NCI-H510A (cell line): ENCODE measurements at places on chromosomes 5 and 9.

DNA sequence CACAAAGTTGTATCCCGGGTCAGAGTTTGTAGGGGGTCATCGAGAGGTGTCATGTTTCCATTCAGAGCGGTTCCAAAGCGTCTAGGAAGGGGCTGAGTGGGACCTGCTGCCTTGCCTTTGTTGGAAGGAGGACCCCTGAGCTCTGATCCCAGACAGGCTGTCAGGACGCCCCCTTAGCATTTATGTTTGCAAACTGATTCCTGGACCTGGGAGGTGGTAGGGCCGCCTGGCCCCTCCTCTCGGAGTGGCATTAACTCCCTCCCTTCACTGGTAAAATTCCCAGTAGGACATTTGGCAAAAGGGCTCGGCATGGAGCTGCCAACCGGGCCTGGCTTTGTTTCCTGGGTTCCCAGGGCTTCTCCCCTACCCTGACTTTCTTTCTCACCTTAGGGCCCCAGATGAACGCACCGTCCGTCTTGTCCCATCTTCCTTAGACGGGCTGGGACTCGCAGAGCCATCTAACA, 2.5 kb downstream of the JADE2 start:
- DNase-seq: no peak

GRCh38 chr9:10148796-10149195, 464.0 kb downstream of the PTPRD start:
- DNase-seq: no peak

- no peak for DNase-seq
Observed at GRCh38 chr9:17519761-17520160, 59.1 kb upstream of the SH3GL2 start.

- no peak for DNase-seq
Observed at GRCh38 chr9:99269416-99269815, 47.3 kb downstream of the SEC61B start.

DNA sequence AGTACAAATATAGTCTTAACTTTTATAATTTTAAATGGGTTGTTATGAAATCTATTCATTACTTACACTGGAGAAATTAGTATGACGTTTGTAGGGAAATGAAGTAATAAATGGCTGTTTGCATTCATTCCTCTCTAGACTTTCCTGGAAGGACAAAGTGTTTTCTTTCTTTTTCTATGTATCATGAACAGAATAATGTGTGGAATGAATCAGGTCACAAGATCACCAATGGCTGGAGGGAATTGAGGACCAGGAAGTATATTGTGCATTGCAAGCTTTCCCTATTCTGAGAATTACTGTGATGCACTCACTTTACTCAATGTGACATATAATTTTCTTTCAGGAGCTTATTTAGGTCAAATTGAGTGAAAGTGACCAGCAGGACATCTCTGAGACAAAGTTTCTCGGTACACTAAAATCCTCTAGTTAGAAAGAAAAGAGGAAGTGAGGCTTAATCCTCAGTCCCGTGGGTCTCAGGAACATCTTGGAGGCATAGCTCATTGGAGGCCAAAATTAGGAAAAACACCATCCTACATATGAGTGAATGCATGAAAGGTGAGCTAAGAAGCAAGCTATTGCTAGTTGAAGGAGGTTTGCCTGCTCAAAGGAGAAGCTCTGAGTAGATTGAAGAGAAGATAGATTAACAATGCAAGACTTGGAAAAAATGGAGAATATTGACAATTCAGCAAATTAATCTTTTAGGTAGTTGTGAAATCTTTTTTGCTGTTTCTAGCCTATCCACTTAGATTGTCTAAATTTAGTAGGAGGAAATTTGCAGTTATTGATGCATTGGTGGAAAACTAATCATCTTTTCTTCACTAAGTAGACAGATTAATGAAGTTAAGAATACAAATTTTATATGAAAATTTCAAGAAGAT, 28.0 kb downstream of the ERAP2 start:
- DNase-seq: no peak
